ENCODE measurements at places on chromosomes 12 and 14.

DNA sequence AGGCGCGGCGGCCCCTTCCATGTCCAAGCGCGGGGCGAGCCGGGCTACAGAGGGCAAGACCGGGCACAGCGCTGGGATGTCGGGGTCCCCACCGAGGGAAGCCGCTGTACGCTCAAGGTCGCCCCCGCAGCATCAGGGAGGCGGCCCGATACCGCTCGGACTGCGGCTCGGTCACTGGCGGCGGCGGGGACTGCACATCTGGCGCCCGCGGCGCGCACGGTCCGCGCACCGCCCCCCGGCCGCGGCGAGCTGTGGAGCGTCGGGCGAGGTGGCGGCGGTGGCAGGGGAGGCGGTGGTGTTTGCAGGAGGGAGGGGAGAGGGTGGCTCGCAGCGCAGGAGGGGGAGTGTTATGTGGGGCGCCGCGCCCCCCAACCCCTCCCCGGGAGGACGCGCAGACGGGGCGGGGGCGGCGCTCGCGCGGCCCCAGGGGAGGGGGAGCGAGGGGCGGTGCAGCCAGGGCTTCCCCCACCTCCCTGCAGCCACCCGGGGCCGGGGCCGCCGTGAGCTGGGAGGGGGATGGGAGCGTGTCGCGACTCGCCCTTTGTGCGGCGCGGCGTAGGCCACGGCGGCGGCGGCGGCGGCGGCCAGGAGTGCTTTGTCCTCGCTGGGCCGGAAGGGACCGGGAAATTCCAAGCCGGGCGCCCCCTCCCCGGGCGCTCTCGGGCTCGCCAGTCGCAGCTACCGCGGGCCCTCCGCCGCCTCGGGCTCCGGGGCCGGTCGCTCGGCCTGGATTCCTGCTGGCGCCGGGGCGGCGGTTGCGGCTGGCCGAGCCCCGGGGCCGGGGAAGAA lies at the start of gene NUAK1:
Gene NUAK1, minus strand, starts transcription at position 322 of the 789 bp plus-strand sequence. Its CDS starts 301 bp downstream, at position 21.
- DNase-seq: peak; percentile 18

- DNase-seq: no peak
Measured at GRCh38 chr14:61585598-61586543, 109.4 kb upstream of the HIF1A start.

GRCh38 chr12:130838284-130838950 lies 633 bp downstream of the STX2 start:
- no peak for DNase-seq

DNA sequence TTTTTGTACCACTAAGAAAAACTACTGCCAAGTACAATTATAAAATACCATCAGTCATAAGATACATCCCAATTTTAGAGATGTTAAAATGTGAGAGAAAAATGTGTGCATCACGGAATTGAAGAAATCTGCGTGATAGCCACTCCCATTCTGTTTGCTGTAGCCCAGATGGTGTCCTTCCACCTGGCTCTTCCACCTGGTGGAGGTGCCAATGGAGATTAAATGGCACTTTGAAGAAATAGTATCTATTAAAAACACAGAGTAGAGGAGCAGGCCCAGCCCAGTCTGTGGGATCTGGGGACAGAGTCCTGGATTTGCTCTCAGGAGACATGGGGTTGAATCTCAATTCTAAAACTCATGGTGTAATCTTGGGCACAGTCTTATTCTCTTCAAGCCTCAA lies 35.5 kb downstream of the TSPAN11 start:
- DNase-seq: no peak

GRCh38 chr12:43063650-43064049 lies 474.1 kb upstream of the PRICKLE1 start:
- no peak for DNase-seq

DNA sequence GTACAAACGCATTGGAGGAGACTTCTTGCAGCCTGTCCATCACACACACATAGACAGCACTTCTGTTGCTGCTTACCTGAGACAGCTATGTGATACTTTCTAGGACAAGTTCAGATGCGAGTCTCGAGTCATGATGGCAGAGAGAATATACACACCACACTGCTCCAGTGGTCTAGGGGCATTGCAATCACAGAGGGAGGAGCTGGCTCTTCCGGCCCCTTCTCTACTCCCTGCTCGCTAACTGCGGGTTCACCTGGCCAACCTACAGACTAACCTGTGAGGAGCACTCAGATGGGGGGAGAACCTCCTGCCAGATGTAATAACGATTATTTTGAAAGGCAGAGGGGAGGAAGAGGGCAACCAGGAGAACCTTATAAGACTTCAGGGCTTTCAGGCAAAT lies 30.7 kb downstream of the EMP1 start:
- DNase-seq: no peak

GRCh38 chr12:109777544-109777943 lies 55.7 kb downstream of the TRPV4 start:
- peak; percentile 15 for DNase-seq

GRCh38 chr14:61064856-61065255 lies 83.8 kb downstream of the SLC38A6 start:
- no peak for DNase-seq

DNA sequence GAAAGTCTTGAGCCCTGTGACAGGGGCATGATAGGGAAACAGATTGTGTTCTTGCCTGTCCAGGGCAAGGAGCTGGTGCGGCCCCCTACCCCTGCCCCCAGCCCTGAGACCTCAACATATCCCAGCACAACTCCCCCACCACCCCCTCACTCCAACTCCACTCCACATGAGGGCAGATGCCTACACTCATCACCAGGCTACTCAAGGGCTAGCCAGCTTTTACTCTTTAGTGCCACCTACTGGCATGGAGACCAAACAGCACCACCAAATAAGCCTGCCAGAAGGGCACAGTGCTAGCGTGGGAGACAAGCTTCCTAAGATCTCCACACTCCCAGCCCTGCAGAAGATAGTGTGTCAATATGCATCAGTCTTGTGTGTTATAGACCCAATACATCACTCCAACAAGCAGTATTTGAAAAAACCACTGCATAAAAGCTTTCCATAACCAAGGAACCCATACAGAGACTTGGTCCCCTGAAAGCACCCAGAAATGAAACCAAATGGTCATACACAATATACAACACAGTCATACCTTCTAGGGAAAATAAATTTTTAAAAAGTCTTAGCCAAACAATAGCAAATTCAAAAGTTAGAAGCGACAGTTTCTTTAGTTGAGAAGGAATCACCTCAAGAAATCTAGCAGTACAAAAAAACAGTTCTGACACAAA lies 154.4 kb downstream of the KCNK10 start:
- DNase-seq: peak; percentile 32

DNA sequence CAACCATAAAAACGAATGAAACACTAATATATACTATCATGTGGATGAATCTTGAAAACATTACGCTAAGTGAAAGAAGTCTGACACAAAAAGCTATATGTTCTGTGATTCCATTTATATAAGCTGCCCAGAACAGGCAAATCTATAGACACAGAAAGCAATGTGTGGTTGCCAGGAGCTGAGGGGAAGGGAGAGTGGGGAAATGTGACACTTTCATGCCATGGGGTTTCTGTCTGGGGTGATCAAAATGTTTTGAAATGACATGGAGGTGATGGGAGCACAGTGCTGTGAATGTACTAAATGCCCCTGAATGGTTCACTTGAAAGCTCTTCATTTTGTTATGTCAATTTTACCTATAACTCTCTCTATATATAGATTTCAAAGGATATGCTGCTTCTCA lies 30.1 kb downstream of the ATG14 start:
- DNase-seq: no peak

GRCh38 chr12:63752283-63752682 lies 27.4 kb upstream of the RXYLT1 start:
- no peak for DNase-seq

DNA sequence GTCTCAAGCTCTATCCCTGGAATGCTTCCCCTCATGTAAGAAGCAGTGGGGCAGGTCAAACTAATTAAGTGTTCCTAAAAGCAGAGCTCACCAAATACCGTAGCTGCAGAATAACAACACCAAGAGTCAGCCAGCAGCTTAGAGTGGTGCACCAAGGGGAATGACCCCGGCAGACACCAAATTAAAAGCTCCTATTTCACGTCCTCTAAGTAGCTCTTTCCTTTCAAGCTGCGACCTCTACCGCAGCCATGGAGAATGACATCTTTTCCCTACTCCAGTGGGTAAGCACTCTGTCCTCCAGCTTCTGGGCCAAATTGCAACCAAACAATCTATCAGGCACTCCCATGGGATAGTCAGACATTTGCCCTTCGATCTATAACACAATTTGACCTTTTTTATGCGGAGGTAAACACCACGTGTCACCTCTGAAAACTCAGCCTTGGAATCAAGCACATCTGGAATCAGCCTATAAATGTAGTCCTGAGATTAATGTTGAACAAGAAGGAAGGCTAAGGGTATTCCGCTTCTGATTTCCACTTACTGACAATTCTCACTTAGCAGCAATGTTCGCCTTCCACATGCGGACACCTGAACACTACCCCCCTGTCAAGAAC lies 67.6 kb upstream of the CDKN3 start:
- DNase-seq: no peak

GRCh38 chr12:114687802-114688201 lies 3.8 kb upstream of the TBX3 start:
- DNase-seq: no peak
